ENCODE measurements at places on chromosomes 3 and 15. TPM values are rescaled to one million over a fixed set of nuclear protein-coding genes. Genes with fewer than 3 reads are reported as not detected.

Gene SPTSSB
- total RNA-seq = 0.17 TPM

DNA sequence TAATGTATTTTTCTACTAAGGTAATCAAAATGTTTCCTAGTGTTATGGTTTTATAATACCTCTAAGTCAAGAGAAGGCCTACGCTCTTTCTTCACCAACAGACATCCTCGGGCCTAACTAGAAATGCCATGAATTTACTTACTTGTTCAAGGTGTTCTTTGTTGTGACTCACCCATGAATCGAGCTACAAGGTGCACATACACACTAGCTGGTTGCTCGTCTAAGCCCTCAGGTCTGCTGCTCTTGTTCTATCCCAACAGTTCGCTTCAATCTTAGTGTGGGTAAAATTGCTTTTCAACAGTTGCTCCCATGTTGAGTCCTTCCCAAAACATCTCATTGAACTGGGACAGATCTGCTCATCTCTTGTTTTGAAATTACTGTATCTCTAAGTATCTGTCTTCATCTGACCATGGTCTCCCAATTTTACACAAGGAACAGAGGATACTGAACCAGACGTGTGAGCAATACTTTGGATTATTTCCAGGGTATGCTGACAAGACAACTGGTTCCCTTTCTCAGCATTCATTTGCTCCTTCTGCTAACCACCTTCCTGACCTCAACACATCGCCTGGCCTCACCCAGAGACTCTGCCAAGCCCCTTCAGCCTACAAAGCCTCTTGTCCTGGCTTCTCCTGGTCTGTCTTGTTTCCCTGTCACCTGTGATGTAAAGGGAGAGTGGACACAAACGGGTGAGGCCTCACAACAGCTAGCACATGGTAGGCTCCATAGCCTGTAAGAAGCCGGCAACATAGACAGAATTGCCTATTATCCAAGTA, 84.2 kb downstream of the NEDD4 start:
- DNase-seq = peak; percentile 82

GRCh38 chr15:92883163-92883875, 16.8 kb upstream of the CHD2 start:
- DNase-seq = no peak

GRCh38 chr3:181711325-181712135, at the start of gene SOX2:
SOX2 (plus strand) TSS chr3:181711925; CDS start chr3:181712361, 436 bp downstream.
- DNase-seq = peak; percentile 53

- no peak for DNase-seq
Measured at GRCh38 chr3:49411535-49411967, 225 bp downstream of the RHOA start.

Gene ATP8B4
- not detected for total RNA-seq

Gene PPCDC
- 8.2 TPM for total RNA-seq

- DNase-seq = no peak
Measured at GRCh38 chr3:174398761-174399160, 460.4 kb upstream of the NAALADL2 start.

DNA sequence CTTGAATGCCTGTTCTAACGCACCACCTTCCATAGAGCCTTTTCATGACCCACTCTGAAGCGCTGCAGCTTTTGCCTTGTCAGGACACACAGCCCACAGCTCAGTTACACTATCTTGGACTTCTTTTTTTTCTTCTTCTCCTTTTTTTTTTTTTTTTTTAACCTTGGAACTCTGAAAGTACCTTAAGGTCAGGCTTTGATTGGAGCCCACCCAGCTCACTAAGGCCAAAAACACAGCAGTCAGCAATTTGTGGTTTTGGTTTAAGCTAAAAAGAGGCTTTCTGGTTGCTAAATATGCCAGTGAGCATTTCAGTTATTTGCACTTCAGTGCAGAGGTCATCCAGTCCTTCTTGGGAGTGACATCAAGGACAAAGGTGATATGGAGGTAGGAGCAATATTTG, 1.7 kb downstream of the SLC25A20 start:
- DNase-seq = no peak

DNA sequence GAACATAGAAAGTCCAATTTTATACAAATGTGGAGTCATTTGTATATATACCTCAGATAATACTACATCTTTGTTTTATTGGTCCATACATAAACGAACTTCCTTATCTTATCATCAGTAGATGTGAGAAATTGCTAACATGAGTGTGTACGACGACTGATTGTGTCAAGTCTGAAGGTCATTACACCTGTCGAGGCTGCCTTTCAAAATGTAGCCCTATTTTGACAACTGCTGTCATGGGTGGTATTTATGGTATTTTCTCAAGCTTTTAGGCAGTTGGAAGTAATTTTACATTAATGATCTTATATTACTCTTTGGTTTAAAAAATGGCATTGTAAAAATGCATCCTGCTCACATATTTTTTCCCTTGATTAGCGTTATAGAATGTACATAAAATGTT, 183.7 kb upstream of the DNAJC19 start:
- no peak for DNase-seq

DNA sequence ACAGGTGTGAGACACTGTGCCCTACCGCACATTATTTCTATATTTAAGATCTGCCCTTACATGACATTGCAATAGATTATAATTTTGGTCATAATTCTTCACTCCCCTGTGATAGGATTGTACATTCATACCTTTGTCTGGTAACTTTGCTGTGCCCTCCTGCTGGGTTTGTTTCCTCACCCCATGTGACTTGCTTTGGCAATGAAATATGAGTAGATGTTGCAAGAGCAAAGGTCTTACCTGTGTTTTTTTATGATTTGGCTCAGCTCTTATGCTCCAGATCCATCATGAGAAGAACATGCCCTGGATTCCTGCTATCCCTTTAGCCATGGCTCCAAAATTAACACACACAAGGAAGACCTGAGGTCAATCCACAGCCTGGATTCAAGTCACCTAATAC, 137.7 kb upstream of the EOMES start:
- DNase-seq = no peak

DNA sequence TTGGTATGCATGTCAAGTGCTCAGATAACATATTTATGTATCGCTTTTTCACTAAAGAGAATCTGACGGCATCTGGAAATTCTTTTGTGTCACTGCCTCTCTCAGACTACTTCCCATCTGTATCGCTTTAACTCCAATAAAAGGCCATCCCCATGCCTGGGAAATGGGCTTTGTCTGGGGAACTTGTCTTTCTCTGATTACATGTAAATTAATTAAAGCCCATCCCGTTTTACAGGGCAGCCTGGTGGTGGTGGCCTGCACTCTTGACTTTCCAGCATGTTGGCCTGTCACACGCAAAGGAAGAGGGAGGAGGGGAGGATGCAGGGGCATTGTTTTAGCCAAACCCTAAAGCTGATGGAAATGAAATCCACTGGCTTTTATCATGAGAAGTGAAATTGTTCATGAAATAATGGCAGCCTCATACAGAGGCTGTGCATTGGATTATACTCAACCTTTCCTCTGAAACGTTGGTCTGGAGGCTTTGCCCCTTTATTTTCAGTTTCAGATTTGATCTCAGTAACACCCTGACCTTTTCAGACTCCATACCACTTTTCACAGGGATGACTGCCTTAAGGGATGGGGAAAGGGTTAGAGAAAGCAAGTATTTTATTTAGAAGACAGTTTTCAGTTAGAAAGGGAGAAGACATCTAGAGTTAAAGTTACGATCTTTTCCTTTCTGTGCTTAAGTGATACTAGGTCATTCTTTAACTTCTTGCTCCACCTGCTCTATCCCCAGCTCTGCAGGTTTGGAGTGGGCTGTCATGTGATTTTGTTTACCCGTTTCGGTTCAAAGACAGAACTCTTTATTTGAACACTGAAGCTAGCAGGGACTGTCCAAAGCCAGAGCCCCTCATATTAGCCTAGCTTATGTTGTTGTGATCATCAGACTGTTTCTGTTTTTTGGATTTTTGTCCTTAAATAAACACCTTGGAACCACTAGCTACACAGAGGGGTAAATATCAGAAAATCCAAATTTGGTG, 94.6 kb upstream of the CTDSPL start:
- DNase-seq = no peak

Gene B3GALNT1
- total RNA-seq = 18.2 TPM

GRCh38 chr3:136690599-136690998, 61.6 kb downstream of the STAG1 start:
- no peak for DNase-seq

GRCh38 chr3:81726735-81727134, 34.7 kb downstream of the GBE1 start:
- no peak for DNase-seq

- peak; percentile 28 for DNase-seq
Measured at GRCh38 chr3:186361762-186362536, at the start of gene DGKG. DGKG (minus strand) TSS chr3:186362234; CDS start chr3:186320459, 41,775 bp downstream.

DNA sequence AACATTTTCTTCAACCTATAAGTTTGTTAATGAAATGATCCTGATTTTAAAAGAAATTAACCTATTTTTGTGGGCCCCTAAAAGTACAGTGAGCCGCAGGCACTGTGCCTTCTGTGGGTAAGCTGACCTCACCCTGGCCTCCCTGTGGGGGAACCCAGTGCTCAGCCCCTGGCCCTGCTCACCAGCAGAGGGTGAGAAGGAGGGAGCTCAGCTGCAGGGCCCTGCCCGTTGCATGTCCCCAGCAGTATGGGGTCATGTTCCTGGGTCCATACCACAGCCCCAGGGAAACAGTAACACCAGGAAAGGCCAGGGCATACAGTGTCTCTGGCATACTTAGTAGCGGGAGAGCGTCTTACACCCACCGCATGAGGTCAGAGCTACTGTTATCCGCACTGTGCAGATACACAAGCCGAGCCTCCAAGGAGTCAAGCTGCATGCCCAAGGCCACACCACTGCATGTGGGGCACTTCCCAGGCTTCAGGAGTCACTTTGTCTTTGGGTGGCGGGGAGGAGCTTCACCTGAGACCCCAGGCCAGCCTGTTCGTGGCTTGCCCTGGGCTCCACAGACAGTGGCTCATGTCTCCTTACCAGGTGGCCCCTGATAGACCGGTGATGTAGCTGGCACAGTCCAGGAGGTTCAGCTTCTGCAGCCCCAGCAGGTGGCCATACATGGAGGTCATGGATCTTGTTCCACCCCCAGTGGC, 22.6 kb upstream of the EHD4 start:
- DNase-seq = no peak

DNA sequence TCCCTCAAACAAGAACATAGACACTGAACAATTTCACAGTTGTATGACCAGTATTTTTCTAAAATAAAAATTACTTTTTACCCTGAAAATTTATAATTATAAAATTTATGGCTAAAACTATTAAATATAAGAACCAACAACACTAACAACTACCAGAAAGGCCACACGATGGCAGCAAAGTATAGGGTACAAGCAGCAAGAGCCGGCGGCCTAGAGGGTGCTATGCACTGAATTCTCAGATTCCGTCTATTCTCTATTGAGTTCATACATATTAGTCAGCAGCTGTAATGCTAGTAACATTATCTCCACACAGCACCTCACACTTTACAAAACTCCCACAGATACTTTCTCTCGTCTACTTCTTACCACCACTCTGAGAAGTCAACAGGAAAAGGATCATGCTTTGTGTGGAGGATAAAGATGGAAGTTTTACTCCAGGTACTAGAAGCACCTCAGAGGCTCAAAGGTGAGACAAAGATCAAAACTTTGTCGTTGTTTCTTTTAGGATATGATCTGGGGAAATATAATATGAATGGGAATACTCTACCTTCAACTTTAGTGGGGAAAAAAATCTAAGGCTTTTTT, 160.5 kb downstream of the FGF12 start:
- peak; percentile 50 for DNase-seq

GRCh38 chr3:101685050-101685400, 1.5 kb downstream of the RPL24 start:
- no peak for DNase-seq

Gene CNTN3
- 32.7 TPM for total RNA-seq

GRCh38 chr15:65812916-65813315, 20.8 kb upstream of the DENND4A start:
- DNase-seq = no peak

DNA sequence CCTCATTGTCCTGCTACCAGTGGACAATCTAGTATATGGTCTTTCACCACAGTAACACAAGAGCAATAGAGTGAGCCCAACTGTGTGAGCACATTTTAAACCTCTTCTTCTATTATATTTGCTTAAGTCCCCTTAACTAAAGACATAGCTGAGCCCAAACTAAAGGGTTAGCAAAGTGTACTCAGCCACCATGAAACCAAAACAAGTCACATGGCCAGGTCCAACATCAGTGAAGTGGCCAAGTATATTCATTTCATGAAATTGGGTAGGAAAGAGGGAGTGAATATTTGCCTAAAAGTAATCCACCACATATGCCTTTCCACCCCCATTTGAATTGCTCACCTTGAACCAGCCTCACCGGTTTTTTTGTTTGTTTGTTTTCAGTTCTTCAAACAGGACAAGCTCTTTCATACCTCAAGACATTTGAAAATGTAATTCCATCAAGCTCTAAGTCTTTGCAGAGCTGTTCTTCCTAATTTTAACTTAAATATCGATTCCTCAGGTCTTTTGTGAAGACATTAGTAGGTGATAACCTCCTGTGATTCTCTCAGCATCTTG, 327.0 kb upstream of the SEMA6D start:
- no peak for DNase-seq

DNA sequence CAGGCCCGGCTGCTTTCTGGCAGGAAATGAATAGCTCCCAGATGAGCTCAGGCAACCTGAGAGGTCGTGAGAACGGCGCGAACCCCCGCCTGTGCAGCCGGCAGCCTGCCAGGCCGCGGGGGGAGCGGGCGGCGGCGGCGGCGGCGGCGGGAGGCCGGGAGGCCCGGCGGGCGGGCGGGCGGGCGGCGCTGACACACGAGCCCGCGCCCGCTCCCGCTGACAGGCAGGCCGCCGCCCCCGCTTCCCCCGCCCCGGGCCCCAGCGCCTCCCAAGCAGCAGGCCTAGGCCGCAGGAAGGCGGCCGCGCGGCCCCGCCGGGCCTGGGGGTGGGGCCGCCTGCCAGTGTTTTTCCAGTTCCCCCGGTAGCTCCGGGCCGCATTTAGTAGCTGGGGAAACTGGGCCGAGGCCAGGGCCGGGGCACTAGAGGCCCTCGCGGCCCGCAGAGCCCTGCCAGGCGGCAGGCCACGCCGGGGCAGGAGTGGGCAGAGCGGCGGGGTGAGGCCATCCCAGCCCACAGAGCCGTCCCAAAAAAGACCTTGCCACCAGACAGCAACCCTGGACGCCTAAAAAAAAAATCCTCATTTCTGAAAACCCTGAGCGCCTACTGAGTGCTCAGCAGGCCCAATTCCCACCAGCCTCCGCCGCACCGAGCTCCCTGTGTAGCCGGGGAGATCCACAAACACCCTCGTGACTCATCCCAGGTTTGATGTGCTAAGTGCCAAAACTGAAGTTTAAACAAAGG, 5.6 kb downstream of the HES1 start:
- peak; percentile 96 for DNase-seq

Gene MGLL
- 44.1 TPM for total RNA-seq

Gene PPP2R3A
- 20.0 TPM for total RNA-seq

Gene ADAMTS7
- 6.7 TPM for total RNA-seq
